Panc1 (cell line): ENCODE measurements at places on chromosomes 6 and 20. TPM values are rescaled to one million over a fixed set of nuclear protein-coding genes. Genes with fewer than 3 reads are reported as not detected.

Gene ZCCHC3
- total RNA-seq = 18.9 TPM

Gene PSORS1C2
- not detected for total RNA-seq

Gene FAM83C
- not detected for total RNA-seq

GRCh38 chr6:143561105-143561704 is 49.7 kb upstream of the FUCA2 start:
- no peak for DNase-seq

- no peak for DNase-seq
These were observed 288.0 kb downstream of the ADGB start for GRCh38 chr6:146886587-146887446.

GRCh38 chr20:62961310-62961783 is 8.8 kb downstream of the SLC17A9 start:
- DNase-seq = no peak

DNA sequence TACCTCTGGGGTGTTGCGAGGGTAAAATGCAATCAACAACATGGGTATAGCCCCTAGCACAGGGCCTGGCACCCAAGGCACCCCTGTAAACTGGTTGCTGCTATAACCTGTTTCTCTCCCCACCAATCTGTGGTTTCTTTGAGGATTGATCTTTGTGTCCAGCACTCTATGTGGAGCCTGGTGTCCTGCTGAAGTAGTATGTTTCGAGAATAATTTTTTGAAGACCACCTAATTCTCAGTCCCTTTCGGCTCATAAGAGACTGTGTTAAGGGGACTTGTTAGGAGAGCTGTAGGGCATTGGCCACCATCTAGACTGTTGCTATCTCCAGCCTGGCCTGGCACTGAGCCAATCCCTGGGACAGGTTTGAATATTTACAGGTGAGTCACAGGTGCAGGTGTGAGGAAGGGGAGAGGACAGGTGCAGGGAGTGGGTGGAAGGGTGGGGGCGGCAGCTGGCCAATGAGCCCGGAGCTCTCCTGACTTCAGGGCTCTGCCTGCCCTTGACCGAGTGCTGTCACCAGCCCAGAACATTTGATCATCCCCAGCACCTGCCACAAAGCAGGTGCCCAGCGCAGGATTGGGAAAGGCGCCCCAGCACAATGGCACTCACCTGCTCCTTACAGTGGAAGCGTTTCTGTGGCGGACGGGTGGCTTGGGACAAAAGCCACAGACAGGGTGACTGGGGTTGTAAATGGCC is 8.1 kb upstream of the C20orf144 start:
- no peak for DNase-seq

Gene SGK2
- total RNA-seq = 0.90 TPM

DNA sequence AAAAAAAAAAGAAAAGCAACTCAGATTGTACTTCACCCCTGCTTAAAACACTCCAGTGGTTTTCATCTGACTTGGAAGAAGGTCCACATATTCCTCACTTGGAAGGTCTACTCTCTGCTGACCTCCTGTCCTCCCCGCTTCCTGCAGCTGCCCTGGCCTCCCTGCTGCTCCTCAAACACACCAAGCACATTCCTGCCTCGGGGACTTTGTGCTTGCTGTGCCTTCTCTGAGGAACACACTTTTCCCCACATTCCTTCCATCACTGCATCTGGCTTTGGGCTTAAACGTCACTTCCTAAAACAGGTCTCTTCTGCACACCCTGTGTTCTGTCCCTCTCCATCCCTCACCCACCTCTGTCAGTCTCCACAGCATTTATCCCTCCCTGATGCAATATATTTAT is 4.9 kb upstream of the PDYN start:
- no peak for DNase-seq

DNA sequence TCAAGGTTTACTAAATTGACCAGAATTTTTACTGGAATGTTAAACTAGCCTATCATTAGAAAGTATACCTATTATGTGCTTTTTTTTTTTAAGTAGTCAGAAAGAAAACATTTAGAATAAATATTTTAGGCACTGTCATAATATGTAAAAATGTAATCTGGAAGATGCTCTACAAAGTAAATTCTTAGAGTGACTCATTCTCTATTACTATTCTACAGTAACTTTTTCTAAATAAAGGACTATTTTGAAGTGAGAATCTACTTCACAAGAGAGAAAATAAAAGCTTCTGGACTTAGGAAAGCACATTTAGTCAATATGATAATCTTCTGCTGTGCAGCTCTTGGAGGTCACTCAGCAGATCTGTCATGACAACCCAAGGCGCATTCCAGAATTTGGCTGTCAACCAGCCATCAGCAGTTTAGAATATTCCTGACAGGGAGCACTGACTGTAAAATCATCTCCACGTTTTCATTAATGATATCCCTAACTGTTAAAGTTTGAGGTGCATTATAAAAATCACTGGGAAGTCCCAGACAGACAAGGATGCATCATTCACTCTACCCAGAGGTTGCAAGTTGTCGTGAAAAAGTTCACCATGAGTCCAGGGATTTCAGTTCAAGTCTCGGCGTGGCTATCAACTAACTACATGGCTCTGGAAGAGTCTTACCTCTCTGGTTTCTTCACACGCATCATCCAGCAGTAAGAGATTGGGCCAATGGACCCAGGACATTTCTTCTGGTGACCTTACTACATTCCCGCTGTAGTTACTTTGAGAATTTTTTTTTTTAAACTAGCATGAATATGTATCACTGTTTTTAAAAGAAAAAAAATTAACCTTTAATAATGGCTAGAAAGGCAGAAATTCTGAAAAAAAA is 374.9 kb downstream of the GJA1 start:
- DNase-seq = no peak

GRCh38 chr20:63215101-63216040 is 560 bp downstream of the YTHDF1 start:
- no peak for DNase-seq

GRCh38 chr6:158536891-158537798 is 22.7 kb upstream of the TMEM181 start:
- no peak for DNase-seq
